ENCODE measurements at places on chromosomes 2 and 18.

DNA sequence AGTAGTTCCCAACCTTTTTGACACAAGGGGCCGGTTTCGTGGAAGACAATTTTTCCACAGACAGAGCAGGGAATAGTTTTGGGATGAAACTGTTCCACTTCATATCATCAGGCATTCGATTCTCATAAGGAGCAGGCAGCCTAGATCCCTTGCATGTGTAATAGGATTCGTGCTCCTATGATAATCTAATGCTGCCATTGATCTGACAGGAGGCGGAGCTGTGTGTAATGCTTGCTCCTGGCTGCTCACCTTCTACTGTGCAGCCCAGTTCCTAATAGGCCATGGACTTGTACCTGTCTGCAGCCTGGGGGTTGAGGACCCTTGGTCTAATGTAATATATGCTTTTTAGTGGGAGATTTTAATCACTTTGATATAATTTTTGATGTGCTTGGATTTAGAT lies 188.7 kb upstream of the KLHL14 start:
- no peak for DNase-seq

DNA sequence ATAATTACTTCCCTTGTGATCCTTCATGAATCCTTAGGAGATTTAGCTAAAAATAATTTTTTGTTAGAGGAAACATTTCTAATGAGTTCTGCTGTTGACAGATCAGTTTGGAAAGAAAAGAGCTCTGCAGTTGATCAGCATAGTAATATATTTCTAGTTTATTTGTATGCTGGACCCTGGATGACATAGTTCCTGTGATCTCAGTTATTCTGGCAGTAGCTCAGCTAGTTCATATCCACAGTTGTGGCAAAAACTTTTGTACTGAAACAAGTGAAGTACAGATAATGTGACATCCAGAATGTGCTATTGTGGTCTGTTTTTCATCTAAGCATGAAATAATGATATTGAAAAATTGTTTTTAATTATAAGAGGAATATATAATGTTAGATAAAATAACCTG lies 33.7 kb downstream of the ABI2 start:
- no peak for DNase-seq

- DNase-seq = no peak
These were observed 154.6 kb downstream of the WDSUB1 start for GRCh38 chr2:159131914-159132281.

DNA sequence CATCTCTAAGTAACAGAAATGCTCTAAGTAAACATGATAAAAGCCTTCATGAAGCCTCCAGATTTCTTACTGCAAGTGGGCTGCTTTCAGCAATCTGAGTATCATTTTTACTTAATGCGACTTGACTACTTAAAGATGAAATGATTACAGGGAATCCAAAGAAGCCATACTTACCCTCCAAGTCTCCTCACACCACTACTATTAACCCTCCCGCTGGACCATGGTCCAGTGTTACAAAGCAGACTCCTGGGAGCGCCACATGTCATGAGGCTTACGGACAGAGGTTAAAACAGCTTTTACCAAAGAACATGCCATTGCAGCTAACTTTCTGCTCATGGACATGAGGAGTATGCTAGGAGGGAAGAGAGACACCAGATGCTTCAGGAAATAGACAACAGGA lies 46.4 kb downstream of the LPIN2 start:
- DNase-seq = no peak

DNA sequence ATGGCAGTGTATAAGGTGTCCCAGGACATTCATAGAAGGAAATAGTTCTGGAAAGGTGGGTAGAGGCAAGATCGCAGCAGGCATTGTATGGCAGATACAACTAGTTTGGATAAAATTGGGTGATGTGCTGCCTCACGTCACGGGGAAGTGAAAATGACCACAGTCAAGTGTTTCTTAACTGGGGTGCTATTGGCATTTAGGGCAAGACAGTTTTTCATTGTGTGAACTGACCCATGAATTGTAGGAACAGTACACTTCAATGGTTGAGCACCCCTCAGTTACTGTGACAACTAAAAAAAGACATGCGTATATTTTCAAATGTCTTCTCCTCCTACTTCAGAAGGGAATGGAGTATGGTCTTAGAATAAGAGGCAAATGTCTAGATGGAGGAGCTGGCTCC lies 22.3 kb upstream of the CYRIA start:
- no peak for DNase-seq

DNA sequence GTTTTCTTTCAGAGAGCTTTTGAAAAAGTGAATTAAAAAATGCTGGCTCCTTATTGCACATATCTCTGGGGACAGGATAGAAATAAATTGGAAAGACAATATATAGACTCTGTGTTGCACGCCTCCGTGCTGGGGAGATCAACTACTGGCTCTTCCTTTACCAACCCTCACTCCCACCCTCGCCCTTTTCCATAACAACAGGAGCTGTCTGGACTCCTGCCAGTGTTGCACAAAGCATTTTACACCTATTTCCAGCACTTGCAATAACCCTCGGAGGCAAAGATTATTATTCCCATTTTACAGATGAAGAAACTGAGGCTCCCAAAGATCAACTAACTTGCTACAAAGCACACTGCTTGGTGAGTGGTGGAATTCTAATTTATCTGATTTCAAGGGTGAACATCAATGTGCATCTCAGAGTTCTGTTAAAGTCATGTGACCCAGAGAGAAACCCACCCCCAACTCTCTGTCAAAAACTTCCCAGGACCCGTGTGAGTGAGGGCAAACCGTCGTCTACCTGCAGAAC lies 4.2 kb downstream of the CREG2 start:
- DNase-seq = no peak

- DNase-seq = no peak
These were observed 40.0 kb upstream of the MCM6 start for GRCh38 chr2:135916207-135916606.

GRCh38 chr2:237500681-237501424 lies 13.8 kb downstream of the MLPH start:
- no peak for DNase-seq

DNA sequence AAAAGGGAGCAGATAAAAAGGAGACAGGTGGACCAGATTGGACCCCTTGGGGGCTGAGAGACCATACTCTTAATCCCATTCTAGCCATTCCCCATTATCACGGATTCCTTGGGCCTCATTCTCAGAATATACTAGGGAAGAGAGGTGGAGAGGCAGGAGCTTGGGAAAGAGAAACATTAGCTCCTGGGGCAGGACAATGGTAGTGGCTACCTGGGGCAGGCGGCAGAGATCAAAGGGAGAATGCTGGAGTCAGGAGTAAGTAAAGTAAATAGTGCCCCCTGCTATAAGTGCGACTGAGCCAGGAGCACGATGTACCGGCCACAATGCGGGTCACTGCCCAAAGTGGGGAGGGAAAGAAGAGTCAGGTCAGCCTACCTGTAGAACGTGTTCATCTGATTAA lies 20.4 kb upstream of the IHH start:
- DNase-seq = no peak

- DNase-seq = no peak
These were observed 5.2 kb downstream of the ANKRD53 start for GRCh38 chr2:70983506-70984227.

- DNase-seq = no peak
These were observed 223.5 kb downstream of the RDH14 start for GRCh38 chr2:18336975-18337374.

DNA sequence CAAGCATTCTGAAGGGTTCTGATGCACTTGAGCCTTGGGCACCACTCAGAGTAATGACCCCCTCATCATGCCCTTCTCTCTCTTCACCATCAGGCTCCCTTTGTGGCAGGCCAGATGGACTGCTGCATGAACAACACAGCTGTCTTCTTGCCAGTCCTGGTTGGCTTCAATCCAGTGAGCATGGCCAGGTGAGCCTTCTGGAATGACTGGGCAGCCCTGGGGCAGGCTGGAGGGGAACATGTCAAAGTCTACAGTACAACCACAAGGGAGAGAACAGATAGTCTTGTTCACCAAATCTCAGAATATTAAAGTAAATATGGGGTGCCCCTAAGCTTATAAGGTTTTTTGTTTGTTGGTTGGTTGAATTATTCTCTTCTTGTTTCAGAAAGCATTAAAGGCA lies 4.4 kb downstream of the GCKR start:
- no peak for DNase-seq
